ENCODE measurements at places on chromosomes 1 and 21.

DNA sequence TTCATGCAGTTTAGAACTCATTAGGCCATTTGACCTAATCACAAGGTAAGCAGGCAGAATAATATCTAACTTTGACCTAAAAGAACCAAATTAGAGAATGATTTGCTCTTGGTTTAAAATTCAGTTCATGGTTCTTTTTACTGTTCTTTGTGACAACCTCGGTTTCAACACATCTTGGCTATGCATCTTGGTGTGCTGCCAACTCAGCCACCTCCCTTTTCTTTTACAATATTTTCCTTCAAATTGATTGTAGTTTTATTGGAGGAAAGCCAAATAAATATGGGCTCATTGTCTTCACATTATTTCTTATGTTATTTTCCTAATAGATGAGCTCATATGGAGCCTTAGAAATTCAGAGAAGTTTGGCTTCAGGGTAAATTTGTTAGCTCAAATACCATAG lies 338.3 kb downstream of the SIPA1L2 start:
- no peak for DNase-seq

DNA sequence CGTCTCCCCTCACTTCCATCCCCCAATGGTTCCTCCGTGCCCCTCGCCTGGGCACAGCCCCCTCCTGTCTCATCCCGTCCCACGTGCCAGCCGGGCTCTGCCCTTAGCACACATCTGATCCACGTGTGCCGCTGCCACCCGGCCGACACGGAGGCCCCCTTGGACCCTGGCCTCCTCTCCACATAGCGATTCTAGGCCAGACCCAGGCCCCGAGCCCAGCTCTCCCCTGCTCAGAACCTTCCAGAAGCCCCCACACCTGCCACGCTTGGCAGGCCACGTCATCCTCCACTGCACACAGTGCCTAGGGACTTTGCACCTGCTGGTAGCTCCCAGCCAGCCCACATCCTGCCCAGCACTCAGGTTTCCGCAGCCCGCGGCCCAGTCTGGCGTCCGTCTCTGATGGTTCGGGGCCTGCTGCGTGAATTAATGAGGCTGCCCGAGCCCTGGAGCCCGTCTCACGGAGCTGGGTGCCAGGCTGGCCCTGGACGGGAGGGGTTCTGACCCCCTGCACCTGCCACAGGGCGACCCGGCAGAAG lies 20.1 kb downstream of the PLCH2 start:
- DNase-seq = no peak

DNA sequence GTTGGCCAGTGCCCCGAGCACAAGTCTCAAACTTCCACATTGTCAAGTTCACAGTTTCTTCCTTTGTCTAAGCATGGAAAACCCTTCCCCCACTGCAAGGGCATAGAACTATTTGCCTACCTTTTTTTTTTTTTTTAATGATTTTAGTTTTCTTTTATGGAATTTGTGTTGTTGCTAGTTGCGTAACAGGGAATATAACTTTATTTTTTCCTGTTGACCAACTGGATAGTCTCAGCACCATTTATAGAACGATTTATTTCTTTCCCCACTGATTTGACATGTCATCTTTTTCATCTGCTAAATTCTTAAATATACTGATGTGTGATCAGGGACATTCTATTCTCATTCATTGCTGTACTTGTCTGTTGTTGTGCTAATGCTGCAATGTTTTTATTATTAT lies 83.0 kb downstream of the PEX14 start:
- no peak for DNase-seq

DNA sequence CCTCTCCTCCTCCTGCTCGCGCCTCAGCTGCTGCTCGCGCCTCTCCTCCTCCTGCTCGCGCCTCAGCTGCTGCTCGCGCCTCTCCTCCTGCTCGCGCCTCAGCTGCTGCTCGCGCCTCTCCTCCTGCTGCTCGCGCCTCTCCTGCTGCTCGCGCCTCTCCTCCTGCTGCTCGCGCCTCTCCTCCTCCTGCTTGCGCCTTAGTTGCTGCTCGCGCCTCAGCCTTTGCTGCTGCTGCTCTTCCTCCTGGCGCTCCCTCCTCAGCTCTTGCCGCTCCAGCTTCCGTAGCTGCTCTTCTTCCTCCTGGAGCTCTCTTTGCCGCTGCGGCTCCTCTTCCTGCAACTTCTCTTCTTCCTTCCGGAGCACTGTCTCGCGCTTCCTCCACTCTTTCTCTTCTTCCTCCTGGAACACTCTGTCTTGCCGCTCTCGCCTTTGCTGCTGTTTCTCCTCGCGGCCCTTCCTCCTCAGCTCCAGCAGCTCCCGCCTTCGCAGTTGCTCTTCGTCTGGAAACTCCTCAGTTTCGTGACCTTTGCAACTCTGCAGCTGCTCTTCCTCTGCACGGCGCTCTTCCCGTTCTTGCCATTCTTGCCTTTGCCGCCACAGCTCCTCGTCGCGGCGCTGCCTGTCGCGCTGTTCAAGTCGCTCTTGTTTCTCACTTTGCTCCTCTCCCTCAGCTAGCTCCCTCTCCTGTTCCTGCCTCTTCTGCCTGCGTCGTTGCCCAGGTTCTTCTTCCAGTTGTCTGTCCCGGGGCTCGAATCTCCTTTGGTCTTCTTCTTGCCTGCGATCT lies 3.0 kb downstream of the TCHH start:
- peak; percentile 8 for DNase-seq

DNA sequence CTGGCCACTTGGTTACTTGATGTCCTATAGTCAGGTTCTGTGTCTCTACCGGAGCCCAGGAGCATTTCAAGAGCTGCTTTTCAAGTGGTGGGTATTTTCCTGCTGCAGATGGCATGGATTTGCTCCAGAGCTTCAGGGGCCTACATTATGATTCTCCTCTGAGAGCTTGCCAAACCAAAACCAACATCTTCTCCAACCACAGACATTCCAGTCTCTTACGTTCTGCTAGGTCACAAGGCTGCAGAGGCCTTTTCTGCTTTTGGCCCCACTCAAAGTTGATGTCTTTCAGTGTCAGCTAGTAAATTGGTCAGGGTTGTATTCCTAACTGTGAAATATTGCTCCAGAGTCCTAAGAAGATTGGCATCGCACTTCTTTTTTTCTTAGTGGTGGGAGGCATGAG lies 14.7 kb upstream of the AQP10 start:
- peak; percentile 26 for DNase-seq

DNA sequence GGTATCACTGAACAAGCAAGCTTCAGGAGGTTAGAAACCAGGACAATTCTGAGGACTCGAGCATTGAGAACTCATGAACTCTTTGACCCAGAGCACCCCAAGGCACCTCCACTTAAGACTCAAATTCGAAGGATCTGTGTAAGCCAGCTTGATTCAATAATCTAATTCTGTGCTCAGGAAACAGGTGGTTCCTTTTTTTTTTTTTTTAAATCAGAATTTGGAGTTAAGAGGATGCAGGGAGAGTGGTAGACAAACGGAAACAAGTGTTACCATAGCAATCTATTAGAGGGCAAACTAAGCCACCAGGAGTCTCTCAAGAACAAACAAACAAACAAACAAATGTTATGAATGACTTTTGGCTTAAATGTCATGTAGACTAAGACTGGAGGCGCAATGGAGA lies 53.8 kb upstream of the DPH5 start:
- DNase-seq = no peak

DNA sequence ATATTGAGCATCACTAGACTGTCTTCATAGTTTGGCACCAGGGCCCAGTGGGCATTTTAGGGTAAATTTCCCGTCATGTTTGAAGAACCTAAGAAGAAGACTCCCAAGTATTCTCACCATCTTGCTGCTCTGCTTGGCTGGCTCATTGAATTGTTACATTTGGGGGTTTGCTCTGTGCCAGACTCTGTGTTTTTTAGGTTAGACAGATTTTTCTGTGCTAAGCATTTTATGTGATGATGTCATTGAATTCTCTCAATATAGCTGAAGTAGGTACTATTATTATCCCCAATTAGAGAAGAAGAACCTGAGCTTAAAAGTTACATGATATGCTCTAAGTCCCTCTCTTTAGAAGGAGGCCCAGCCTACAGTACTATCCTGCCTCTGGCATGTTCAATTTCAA lies 28.0 kb upstream of the DNASE2B start:
- no peak for DNase-seq

DNA sequence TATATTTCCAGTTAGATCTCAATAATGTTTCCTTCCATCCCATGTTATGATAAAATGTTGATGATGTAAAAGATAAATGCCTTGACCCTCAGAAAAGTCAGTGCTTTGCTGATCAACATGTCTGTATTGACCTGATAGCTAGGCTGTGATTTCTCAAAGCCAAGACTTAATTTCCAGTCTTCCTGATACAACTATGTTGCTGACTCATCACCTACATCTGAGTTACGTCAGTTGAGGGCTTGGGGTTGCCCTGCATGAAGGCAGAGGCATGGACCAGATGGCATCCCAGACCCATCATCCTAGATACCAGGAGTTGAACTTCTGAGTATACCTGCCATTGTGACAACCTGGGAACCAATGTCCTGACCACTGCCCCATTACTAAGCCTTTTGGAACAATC lies 4.8 kb downstream of the LCE1D start:
- DNase-seq = no peak

DNA sequence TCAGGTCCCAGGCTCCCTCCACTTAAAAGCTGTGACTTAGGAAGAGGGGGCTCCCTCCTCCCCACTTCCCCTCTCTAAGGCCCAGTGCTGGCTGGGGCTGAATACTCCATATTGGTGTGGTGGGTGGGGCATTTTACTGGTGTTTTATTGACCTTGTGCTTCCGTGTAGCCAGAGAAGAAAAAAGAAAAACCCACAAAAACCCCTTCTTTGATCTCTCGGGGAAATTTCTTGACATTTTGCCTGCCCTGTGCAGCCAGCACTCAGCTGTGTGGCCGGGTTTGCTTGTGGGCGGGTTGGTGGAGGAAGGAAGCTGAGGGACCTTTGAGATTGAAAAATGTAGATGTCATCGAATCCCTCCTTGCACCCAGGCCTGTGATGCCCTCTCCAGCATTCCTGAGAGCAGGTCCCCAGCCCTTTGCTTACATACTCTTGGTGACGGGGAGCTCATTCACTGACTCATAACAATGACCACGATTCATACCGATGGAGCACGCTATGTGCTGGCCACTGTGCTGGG lies 24.8 kb downstream of the TNFRSF8 start:
- no peak for DNase-seq

- DNase-seq = no peak
Measured at GRCh38 chr1:201265756-201266155, 17.6 kb upstream of the PKP1 start.

GRCh38 chr1:240435996-240436566 lies 175.9 kb downstream of the GREM2 start:
- no peak for DNase-seq

DNA sequence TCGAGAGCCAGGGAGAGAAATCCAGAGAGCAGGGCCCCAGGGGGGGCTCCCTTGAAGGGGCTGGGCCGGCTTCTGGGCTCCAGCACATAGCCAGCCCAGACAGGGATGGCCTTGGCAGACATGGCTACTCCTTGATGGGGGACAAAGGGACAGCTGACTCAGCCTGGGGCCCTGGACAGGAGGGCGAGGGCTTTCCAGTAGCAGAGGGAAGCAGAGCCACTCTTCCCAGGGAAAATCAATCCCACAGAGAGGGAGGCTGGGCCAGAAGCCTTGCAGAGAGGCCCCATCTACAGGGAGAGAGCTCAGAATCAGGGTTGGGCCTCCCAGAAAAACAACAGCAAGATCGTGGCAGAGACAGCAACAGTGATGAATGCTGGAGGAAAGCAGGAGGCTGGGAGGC lies 15.6 kb downstream of the IGFN1 start:
- DNase-seq = no peak

GRCh38 chr1:9238550-9238949 lies 4.0 kb downstream of the H6PD start:
- DNase-seq = no peak

DNA sequence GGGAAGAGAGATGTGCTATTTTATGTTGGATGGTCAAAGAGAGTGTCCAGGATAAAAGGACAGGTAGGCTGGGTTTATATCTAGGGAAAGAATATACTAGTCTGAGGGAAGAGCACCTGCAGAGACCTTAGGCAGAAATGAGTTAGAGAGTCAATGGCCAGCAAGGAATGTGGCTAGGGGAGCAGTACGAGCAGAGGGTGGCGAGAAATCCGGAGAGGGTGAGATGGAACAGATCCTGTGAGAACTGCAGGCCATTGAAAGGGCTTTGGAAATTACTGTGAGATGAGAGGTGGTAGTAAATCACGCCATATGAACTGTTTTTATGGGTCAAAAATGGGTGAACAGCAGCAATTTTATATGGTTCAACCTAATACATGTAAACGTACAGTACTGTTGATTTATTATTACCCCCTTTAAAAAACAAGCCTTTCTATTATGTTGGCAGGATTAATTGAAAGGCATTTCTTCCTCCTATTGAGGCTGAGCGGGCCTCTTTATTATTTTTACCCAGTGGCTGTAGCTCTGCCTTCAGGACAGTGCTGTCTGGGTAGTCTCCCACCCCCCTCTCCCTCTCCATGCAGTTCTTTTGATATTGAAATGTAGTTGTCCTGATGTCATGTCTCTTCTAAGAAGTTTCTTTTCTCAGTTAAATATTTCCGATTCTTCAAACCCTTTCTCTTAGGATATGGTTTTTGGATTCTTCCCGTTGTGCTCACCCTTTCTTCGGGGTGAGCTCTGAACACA lies 75.2 kb upstream of the CD1D start:
- no peak for DNase-seq

GRCh38 chr21:16179773-16180172 lies 450.0 kb downstream of the USP25 start:
- no peak for DNase-seq

DNA sequence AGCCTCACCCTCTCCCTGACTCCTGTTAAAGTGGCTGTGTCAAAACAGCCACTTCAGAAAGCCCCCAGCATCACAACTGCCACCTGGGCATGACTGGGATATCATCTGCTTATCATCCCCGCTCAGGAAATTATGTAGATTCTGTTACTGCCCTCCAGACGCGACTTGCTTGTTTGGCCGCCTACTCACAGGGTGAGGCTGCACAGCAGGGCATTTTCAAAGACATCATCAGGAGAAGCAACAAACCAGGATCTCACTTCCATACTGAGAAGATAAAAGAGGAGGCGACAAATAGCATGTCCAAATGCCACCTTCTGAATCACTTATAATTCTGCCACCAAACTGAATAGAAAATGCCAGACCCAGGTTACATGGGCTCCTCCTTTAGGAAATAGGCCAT lies 94.8 kb downstream of the MIS18A start:
- no peak for DNase-seq

DNA sequence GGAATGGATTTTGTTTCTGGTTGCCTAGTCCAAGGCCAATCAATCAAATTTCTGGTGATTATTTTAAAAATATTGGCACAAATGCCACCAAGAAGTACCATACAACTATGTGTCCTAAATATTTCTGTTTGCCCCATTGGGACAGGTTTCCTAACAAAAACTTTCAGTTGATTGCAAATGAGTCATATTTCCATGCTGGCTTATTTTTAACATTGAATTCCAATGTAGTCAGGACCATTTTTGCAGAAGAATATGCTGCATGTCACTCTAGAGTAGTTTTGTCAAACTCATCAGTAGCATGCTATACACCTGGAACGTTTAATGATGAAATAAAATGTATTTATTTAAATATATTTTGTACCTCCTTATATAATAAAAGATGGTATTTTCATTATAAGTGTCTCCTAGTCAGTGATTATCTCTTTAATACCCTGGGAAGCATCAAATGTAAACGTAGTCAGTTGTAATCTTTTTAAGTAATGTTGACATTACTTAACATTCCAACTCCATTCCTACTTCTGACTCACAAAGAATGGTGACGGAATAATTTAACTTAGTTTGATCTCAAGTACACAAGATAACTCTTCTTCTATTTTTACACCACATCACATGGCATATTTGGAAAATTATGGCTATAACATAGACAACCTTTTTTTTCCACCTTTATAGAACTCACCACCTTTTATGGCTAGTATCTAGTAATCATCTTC lies 39.0 kb upstream of the USH2A start:
- DNase-seq = peak; percentile 56
